ENCODE measurements at places on chromosomes 3 and 15.

DNA sequence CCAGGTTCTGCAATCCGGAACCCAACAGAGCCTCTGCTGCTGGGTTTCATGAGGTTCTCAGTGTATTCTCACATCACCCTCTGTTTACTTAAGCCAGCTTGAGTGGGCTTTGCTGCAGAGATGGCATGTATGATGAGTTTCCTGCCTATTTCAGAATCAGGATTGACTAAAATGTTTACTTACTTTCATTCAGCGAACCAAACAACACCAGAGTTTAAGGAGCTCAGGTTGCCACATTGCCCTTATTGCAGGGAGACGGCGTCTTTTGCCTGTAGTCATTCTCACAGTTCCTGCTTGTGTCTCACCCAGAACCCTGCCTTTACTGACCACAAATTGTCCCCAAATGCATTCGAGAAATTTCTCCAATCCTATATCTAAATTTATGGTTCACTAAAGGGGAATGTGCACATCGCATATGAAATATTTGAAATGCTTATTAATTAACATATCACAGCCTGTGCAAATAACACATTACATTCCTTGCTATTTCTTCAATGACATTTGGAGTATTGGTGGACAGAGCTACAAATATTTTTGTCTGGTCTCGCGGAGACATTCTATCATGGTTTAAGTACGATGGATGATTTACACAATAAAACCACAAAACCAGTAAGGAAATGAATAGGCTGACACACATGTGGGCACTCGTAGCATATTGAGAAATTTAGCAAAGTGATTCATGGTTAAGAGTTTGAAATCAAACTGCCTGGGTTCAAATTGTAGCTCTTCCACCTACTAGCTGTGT is 377.2 kb upstream of the CFAP20DC start:
- DNase-seq: no peak

DNA sequence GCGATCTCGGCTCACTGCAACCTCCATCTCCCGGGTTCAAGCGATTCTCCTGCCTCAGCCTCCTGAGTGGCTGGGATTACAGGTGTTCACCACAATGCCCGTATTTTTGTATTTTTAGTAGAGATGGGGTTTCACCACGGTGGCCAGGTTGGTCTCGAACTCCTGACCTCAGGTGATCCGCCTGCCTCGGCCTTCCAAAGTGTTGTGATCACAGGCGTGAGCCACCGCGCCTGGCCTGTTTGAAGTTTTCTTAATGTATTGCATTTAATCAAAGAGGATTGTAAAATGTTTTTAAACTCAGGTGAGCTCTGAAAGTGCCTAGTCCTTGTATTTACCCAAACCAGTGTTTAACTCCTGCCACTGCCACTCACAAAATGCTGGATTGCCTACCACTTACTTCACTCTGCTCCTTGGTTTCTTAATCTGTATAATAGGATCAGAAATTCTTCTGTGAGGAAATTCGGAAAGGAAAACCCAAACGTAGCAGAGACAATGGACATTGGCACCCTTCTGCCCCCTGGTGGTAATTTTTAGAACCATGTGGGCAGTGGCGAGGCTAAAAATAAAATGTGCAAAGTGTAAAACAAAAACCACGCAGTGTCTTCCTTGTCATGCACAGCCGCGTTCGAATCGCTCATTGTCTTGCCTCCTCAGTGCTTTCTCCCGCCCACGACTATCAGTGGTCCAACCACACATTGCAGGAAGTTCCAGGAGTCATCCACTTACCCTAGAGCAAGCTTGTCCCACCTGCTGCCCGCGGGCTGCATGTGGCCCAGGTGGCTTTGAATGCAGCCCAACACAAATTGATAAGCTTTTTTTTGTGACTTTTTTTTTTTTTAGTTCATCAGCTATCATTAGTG is 27.3 kb downstream of the CEP19 start:
- peak; percentile 10 for DNase-seq

DNA sequence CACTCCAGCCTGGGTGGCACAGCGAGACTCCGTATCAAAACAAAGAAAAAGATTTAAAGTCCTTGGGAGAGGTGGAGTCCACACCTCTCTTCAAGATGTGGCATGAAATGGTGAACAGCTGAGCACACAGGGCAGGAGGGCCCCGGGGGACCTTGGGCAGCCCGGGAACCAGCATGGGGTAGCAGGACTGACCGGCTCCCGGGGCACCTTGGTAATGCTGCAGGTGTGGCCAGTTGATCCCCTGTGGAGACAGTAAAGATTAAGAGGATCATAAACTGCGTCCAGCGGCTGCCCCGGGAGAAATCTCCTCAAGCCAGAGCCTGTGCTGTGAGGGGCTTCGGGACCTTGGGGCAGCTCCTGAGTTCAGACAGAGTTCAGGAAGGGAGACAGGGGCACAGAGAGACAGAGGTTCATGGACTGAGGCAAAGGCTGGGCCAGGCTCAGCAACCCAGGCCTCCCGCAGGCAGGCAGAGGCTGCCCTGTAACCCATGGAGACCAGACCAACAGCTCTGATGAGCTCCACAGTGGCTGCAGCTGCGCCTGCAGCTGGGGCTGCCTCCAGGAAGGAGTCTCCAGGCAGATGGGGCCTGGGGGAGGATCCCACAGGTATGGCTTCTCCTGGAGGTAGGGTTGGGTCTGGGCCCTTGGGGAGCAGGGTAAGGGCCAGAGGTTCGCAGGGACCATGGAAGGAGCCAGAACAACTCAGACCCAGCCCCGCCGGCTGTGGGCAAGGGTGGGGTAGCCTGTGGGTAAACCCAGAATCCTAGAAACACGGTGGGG is at the start of gene NR2E3:
Gene NR2E3 (plus strand): TSS at position 299 of the 780 bp plus-strand sequence. CDS start 190 bp downstream, at position 489.
- no peak for DNase-seq

DNA sequence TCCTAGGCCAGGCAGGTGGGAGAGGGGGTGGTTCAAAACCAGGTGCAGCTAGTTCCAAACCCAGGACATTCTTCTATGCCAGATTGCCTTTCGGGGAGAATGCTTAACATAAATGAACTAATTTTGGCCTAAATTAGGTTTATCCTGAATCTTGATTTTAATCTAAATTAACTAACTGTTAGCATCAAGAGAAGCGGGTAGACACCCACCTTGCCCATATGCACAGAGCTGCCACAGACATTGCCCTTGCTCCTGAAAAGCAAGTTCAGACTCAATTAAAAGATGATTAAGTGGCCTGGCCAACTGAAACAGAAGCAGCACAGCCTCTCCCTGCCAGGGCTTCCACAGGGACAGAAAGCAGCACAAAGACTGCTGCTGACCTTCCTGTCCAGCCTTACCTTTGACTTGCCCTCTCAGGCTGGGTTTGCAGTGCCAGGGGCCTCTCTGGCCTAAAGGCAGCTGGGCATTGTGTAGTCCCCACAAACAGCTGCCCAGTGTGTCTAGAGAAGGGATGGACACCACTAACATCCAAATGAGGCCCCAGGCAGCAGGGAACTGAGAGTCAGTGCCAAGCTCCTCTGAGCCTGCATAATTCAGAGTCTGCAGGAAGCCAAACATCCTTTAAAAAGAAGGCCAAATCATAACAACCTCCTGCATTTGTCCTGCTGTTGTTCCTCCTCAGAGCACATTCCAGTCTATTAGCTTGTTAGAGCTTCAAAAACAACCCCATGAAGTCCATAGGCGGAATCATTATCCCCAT is 15.4 kb upstream of the OXTR start:
- no peak for DNase-seq

- no peak for DNase-seq
These were observed 1016.0 kb downstream of the MCTP2 start for GRCh38 chr15:95247071-95247984.

- DNase-seq: no peak
These were observed 170.0 kb upstream of the NDN start for GRCh38 chr15:23857028-23857641.

DNA sequence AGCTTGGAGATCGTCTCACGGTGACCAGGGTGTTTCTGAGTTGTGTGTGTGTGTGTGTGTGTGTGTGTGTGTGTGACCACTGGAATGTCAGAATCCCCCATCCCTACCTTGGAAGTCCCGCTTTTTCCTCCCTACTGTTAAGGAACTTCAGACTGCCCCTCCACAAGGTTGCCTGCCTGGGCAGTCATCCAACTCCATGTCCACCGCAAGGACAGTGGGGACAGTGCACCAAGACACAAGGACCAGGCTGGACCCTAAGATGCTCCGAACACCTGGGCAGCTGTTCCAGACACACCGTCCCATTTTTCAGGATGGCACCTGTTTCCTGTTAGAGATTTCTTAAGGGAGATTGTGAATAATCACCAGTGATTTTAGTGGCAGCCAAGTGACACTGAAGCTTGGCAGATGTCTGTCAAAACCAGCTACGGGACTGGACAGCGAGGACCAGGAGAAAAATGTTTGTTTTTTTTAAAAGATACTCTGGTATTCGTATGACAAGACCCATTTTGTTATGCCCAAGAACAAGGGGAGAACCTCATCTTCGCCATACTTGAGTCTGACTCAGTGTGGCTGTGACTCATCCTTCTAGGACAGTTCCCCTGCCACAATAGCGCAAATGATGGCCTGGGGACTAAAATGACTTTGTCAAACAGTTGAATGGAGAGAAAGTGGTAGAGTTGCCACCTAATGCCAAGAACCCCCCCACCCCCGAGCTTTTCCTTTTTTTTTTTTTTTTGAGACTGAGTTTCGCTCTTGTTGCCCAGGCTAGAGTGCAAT is 15.5 kb downstream of the PAQR9 start:
- DNase-seq: no peak

DNA sequence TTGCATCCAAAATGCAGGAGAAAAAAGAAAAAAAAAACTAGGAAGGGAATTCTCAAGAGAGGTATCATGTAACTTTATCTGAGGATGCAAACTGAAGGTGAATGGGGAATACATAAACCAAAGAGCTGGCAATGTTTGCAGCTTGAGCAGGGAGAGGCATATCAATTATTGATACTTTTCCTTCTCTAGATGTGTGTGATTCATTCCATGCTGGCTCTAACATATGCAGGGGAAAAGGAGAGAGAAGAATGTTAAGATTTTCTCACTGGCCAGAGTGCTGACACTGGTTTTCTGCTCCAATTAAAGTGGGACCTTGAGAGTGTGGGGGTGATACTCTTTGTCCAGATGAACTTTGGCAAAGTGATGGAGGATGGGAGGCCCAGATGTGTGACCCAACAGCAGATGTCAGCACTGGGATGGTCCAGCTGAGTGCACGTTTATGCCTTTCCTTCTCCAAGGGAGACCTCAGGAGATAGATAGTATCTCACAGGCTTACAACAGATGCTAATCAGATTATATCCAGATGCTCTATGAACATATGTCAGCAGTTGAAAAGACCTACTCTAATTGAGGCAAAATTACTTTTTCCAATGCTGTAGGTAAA is 50.0 kb upstream of the PSMD6 start:
- no peak for DNase-seq

- no peak for DNase-seq
These were observed 515 bp downstream of the EPHA6 start for GRCh38 chr3:96814651-96815567.

- no peak for DNase-seq
These were observed 828 bp downstream of the U2SURP start for GRCh38 chr3:143002083-143002712.

GRCh38 chr15:48400086-48400485 is 68.9 kb downstream of the DUT start:
- no peak for DNase-seq

DNA sequence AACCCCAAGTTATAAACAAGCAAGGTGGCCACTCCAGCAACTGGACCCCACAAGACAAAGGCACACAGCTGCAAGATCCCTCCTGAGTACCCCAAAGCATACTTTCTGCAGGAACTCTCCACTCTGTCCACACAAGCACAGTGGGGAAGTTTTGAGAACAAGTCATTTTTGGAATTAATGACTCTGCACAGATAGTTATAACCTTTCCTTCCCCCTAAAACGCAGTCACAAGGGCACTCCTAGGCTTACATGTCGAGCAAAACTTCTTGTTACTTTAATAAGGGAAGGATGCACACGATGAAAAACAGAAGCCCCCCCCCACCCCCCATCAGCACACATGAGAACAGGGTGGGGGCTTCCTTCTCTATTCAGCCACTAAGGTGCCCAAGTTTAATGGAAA is 1.2 kb downstream of the STIMATE start:
- no peak for DNase-seq

GRCh38 chr15:49530092-49530491 is 90.5 kb downstream of the FAM227B start:
- DNase-seq: no peak

DNA sequence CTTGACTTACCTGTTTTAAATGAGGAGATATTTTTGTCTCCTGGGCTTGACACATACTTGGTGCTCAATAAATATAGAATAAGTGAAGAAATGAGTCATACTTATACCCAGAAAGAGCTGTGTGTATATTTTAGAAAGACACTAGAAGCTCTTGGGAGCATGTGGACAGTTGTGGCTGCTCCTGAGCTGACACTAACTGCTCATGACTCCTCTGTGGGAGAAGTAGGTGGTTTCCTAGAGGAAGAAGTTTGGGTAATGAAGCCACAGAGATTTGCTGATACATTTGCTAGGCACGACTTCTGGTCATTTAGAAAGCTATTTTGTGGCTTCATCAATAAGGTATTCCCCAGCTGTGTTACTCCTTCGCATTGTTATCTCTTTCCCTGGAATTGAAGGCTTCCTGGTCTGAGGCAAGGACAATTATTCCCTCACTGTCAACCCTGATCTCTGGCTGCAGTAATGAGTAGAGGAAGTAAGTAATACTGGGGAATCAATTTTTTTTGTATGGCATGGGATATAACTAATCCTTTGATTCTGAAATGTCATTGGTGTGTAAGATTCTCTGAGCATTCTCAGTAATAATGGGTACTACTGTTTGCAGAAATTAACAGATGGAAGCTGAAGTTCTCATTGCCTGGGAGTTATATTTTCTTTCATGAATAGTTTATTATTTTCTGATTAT is 79.6 kb upstream of the DCBLD2 start:
- no peak for DNase-seq

GRCh38 chr3:98188545-98188944 is 22.0 kb downstream of the OR5H15 start:
- DNase-seq: no peak

GRCh38 chr3:102826636-102827035 is 391.8 kb downstream of the ZPLD1 start:
- DNase-seq: no peak

DNA sequence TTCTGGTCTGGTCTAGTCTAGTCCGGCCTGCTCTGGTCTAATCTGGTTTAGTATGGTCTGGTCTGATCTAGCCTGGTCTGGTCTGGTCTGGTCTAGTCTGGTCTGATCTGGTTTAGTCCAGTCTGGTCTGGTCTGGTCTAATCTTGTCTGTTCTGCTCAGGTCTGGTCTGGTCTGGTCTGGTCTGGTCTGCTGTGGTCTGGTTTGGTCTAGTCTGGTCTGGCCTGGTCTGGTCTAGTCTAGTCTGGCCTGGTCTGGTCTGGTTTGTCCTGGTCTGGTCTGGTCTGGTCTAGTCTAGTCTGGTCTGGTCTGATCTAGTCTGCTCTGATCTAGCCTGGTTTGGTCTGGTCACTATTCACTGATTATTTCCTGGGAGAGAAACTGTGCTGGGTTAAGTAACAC is 84.1 kb upstream of the PRR23E start:
- DNase-seq: no peak

Measured in bone marrow (tissue), 2 donors.